ENCODE measurements at places on chromosomes 2 and 18.
A peak's percentile ranks its signal among the peaks of the same experiment; 100 is the strongest.

- DNase-seq: no peak
These were observed 17.2 kb upstream of the ELAC1 start for GRCh38 chr18:50950626-50951025.

DNA sequence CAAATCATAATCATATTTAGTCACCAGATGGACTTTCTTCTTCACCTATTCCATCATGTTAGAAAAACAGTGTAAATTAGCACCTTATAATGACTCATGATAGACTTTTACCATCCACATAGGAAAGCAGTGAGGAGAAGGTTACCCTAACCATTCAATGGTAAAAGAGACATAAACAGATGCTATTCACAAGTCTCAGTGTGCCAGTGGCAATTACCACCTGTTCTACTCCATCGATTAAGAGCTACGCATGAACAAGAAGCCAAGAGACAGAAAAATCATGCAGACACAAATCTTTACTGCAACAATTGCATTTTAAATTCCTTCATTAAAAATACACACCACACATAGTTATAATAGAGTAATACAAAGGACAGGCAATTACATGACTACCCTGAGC lies 106.7 kb upstream of the CHAC2 start:
- DNase-seq: no peak

DNA sequence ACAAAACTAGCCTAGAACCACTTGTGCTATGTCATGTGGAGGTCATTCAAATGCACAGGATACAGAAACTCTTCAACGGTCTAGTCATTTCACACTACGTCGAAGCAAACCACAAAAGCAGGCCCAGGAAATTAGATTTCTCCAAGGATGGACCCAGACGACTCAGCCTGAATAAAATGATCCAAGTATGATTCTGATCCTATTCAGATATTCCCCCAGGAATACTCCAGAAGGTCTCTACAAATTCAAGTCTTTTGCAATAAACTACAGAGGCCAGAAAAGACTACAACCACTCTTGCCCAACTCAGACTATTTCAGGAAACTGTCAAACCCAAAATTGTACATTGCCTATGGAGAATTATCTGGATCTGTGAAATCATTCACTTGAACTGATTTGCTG lies 422.5 kb downstream of the METTL4 start:
- no peak for DNase-seq

GRCh38 chr2:43934567-43934966 lies 61.2 kb downstream of the LRPPRC start:
- DNase-seq: no peak

DNA sequence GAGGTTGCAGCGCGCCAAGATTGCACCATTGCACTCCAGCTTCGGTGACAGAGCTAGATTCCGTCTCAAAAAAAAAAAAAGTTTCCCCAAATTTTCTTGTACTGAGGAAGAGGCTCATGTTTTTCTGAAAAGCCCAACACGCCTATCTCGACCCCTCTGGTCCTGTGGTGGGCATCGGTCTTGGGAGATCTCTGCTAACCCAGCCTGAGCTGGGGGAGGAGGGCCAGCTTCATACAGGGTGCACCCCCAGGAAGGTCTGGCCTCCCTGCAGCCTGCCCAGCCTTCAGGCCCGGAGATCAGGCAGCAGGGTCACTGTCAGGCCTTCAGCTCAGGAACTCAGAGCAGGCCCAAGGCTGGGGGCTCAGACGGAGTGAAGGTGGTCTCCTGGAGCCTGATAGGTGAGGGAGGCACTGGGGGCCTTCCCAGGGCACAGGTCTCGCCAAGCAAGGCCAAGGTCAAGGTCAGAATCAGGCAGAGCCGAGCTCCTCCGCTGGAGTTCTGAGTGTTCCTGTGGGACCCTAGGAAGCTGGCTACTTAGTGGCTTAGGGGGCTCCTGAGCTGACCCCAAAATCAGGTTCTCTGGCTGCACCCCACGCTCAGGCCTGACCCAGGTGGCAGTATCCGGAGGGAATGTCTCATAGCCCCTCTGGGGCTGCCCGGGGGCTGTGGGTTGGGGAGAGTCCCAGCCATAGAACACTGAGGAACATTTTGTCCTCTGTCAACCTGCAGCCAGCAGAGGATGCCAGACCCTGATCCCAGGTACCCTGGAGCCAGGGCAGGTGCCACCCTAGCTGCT lies 37.9 kb upstream of the SMAD7 start:
- no peak for DNase-seq

DNA sequence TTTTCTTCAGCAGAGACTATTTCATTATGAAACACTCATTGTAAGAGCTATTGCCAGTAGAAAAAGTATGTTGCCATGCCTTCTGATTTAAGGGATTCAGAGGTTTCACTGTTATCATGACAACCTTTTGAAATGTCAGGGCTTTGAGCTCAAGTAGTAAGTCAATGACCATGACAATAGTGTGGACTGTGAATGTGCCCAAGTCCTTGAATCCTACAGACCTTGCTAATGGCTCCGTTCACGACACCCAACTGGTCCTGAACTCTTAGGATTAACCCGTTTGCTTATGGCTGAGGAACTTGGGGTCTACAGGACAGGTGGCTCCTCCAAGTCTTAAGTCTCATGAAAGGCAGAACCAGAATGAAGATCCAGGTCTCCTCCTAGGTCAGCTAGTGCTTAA lies 17.6 kb upstream of the KIDINS220 start:
- DNase-seq: no peak

DNA sequence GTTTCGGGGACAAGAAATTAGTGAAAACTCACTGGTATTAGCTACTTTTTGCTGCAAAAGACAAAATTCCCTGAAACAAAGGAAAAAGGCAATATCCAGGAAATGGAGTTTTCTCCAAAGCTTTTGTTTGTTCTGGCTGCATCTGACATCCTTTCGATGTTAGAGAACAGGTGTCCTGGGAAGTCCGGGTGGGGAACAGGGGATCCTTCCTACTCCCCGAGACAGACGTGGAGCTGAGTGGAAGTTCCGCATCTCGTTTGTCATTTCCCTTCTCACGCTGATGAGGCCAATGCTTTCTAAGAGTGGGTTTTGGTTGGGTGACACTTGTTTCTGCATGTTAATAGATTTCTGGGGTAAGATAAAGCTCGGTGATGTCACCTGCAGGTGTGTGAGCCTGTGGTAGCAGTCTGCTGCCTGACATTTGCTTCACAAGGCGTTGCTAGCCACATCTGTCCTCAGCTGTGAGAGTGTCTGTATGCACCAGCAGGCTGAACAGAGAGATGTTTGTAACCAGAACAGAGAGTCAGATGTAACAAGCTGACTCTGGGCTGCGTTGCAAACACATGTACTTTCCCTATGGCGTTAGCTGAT lies 125.9 kb downstream of the ACOXL start:
- DNase-seq: peak; percentile 21

DNA sequence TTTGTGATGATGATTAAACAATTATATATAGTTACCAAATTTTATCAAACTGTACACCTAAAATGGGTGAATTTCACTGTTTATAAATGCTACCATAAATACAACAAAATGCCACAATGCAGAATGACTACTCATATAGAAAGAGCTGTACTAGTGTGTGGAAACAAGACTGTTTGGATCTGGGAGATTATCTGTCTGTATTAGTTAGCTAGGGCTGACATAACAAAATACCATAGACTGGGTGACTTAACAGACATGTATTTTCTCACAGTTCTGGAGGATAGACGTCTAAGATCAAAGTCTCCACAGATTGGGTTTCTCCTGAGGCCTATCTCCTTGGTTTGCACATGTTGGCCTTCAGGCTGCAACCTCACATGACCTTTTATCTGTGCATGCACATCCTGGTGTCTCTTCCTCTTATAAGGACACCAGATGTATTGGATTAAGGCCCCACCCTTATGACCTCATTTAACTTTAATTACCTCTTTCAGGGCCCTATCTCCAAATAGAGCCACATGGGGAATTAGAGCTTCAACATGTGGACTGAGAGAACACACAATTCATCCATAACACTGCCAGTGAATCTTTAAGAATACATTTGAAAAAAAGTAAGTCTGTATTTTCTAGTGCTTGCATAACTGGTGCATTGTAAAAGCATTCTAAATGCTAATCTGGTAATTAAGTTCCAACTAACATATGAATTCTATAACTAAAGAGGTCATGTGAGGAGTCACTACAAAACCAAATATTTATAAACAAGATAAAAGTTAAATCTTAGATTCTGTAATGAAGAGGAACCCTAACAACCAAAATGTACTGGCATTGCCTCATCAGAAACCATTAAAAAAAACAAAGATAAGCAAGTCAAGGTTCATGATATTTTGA lies 699.6 kb downstream of the NYAP2 start:
- no peak for DNase-seq

- DNase-seq: no peak
These were observed 96.3 kb upstream of the ASB18 start for GRCh38 chr2:236360496-236360895.

DNA sequence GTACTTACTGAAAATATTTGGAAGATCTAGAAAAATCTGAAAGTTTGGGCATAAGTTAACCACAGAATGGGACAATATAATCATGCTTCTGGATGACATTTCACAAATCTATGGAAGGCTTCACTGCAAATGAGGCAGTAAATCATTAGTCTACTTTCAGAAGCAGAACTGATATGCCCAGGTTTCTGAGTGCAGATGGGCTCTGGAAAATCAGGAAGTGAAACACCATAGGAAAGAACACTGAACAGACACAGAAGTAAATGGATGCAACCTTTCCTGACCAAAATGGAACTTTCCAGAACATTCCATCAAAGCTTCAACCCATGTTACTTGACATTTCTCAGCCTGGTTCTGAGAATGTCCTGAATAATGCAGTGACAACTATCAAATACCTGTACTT lies 55.1 kb downstream of the KCNG3 start:
- DNase-seq: no peak

GRCh38 chr2:43484323-43484930 lies 111.4 kb downstream of the THADA start:
- DNase-seq: no peak

DNA sequence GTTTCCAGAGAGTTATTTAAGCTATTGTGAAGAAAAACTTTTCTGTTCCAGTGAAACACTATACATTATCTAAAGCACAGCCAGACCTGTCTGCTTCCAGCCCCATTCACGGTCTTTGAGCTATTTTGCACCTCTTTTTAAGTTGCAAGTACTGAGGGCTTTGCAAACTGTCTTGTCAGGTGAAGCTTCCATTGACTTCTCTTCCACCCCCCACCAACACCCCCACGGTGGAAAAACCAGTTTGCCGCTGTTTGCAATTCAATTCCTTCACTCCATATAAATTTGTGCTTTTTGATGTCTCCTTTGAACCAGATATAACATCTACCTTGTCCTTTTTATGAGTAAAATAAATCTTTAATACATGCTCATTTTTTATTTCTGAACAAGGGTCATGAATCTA lies 15.7 kb downstream of the B3GNT7 start:
- no peak for DNase-seq

DNA sequence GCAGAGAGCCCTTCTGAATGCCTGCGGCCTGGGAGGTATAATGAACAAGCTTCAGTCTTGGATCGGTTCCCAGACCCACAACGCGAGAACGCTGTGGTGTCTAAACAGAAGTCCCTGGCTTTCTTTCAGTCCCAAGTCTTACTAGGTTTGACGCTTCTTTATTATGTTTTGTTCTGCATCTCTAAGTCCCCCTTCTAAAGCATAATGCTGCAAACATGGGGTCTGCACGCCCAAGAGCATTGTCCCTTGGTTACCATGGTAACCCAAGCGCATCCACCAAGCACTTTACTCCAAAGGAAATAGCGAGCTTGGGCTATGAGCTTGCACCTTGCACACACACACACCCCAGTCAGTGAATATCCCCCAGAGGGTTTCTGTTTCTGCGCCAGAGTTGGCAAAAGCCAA lies 193.7 kb downstream of the INO80D start:
- no peak for DNase-seq

- DNase-seq: no peak
These were observed 63.8 kb downstream of the ZNF236 start for GRCh38 chr18:76886112-76886511.

GRCh38 chr18:78739115-78739514 lies 240.5 kb upstream of the SALL3 start:
- no peak for DNase-seq

- DNase-seq: no peak
These were observed 21.0 kb downstream of the CCT7 start for GRCh38 chr2:73255007-73255644.

DNA sequence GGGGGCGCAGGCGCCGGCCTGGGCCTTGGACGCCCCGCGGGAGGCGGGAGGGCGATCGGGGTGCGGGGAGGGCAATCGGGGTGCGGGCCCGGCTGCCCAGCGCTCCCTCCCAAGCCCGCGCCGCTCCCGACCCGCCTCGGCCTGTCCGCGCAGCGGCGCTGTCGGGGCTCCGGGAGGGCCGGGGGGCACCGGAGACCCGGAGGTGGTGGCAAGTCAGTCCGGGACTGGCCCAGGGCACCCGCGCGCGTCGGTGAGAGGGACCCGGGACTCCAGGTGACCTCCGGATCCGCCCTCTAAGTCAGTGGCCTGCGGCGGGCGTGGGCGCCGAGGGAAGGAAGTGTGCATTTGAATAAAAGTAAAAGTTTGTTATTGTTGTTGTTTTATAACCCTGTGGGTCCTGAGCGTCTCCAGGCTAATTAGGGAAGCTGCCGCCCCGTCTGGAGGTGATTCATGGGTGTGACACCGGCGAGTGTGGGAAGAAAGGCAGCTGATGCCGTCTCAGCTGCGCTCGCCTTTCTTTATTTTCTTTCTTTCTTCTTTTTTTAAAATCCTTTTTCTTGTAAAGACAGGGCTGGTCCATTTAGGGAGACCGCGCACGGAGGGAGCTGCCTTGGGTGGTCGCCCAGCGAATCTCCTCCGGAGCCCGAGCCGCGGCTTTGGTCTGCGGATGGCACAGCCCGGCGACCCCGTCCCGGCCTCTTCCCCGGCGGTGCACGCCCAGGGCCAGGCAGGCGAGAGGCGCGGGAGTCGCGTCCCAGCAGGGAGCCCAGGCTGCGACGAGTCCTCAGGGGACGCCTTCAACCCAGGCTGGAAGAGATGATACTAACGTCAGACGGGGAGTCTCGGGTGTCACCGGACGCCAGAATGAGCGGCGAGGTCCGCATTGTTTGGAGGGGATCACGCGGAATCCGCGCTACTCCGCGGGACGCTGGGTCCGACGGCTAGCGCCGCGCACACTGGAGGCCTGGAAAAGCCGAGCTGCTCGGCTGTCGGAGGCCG lies 627 bp upstream of the CRACDL start:
- DNase-seq: no peak

DNA sequence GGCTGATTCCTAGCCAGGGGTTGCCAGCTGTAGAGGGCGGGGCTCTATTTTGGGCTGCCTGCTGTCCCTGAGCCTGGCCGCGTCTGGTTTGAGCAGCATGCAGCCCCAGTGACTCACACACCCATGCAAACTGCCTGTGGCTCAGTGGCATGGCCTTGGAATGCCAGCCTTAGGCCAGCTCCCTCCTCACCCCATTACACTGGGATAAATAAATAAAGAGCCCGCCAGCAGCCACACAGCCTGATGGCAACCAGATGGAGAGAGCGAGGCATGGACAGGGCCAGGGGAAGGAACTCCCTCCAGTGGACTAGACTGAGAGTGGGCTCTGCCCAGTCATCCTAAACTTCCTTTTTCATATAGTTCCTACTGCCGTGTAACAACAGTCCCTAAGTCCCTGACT lies 18.3 kb downstream of the NHEJ1 start:
- no peak for DNase-seq

- DNase-seq: no peak
These were observed 31.9 kb upstream of the TFPI start for GRCh38 chr2:187586011-187586641.

GRCh38 chr2:85760371-85760770 lies 6.6 kb downstream of the ATOH8 start:
- no peak for DNase-seq

- no peak for DNase-seq
These were observed 172.6 kb downstream of the PRPF40A start for GRCh38 chr2:152544638-152545037.

All from T follicular helper cell (primary cell).